ENCODE measurements at places on chromosomes 7 and 10. TPM values are rescaled to one million over a fixed set of nuclear protein-coding genes. Genes with fewer than 3 reads are reported as not detected.

DNA sequence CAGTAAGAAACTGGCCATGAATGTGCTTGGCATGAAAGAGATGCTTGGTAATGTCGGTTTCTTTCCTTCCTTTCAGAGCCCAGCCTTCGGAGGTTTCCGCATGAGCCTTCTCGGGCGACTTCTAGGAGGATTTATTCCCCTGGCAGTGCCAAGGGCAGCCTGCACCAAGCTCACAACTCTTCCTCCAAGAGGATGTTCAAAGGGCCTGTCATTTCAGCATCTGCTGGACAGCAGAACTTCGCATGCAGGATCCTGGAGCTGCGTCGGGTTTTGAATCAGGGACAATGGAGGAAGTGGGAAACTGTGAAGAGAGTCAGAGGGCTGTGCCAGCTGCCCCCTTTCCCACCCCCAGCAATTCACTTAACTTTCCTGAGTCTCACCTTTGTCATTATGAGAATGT, 21.3 kb downstream of the GOLGA7B start:
- no peak for DNase-seq

DNA sequence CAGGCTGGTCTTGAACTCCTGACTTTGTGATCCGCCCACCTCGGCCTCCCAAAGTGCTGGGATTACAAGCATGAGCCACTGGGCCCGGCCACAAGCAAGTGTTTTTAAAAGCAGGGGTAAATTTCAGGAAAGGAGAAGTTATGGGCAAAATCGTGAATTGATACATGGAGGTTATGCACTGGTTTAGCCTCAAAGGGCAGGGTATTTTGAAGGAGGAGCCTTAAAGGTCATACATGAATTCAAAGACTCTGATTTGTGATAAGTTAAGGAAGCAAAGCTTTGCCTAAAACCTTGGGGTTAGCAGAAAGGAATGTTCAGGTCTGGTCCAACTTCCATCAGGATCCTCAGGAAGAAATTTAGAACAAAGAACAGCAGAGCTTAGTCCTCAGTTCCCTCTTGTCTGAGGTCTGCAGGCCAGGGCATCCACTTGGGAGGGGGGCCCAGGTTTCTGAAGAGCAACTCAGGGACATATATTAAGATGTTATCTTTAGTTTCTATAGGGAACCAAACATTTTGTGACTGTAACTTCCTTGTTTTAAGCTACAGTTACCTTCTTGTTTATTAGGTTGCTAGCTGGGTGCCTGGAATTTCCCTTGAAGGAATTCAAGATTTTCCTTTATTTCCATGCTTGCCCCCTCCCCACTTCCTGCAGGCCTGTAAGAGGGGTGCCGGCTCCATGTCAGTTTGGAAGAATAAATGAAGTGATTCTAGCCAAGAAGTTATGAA, 2.8 kb upstream of the REPIN1 start:
- DNase-seq: no peak

PDZD7 gene
- total RNA-seq: 0.61 TPM

CCL26 gene
- total RNA-seq: not detected

EBLN1 gene
- total RNA-seq: not detected

Measured in uterus (tissue), 4 donors.